Stimulated activated CD4-positive, alpha-beta T cell treated with anti-CD3 and anti-CD28 coated beads, Interleukin-4, amount 100 ng/mL, for 4 hours (primary cell): ENCODE measurements at places on chromosomes 2 and 18.

DNA sequence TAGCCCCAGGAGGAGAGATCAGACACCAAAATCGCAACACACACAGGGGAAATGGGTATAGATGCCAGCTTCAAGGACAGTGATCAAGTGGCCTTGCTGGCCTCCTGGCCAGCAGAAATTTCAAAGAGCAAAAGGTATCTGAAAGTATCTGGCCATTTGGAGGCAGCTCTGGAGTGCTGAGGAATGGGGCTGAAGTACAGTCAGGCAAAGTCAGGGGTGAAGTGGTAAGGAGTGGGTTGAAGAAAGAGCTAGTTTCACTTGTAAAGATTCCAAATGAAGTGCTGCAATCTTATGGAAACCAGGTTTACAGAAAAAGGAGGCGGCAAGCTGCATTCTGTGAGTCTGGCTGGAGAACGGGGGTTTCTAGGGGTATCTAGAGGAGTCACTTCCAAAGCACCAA is 19.2 kb upstream of the PCBP1 start:
- DNase-seq, result no peak

- no peak for DNase-seq
Observed at GRCh38 chr2:7392076-7392787, 475.0 kb downstream of the RNF144A start.

- DNase-seq, result no peak
Observed at GRCh38 chr2:190156530-190157212, 94.1 kb upstream of the MSTN start.

- DNase-seq, result no peak
Observed at GRCh38 chr2:200616656-200617055, 30.8 kb downstream of the AOX1 start.

DNA sequence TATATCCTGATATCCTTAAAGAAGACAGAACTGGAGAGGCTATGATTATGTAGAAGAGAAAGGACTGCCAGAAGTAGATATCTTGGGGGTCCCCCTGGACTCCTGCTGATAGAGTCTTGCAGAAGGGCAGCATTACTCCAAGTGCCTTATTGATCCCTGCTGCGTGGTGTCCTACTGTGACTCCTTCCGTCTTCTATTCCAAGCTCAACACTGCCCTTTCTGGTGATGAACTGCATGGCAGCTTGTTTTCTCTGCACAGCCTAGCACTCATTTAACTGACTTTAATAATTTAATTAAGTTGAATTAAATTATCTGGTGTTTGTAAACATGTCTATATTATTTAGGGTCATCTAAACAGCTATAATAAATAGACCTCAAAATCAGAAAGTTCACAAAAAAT is 194.1 kb upstream of the DSEL start:
- DNase-seq, result no peak

DNA sequence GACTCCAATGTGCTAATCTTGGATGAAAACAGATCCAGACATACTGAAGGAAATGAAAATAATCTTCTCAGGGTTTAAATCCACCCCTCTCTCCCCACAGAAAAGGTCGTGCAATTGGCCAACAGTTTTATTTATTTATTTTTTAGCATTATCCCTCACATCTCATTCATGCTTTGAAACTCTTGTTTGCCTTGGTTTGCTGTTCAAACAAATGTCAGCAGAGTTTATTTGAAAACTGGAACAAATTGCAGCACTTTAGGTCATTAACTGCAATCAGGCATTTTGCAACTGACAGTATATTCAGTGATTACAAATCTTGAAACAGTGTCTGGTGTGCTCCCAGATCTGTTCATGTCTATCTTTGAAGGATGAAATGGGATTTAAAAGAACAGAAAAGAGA is 220.6 kb downstream of the SLC4A10 start:
- DNase-seq, result no peak

DNA sequence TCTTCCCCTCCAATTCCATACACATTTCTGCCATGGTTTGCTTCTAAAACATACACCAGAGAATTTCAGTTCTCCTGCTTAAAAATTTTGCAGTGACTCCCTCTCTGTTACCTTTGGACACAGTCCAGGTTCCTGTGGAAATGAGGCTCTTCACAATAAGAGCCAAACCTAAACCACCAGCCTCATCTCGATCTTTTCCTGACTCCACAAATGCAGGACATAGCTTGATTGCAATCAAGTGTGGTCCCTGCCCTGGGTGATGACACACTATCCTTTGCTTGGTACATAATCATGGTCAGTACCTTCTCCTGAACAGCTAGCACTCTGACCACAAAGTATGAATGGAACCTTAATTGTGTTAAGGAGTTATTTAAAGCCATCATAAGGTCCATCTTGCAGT is 134.9 kb upstream of the CHAC2 start:
- no peak for DNase-seq

DNA sequence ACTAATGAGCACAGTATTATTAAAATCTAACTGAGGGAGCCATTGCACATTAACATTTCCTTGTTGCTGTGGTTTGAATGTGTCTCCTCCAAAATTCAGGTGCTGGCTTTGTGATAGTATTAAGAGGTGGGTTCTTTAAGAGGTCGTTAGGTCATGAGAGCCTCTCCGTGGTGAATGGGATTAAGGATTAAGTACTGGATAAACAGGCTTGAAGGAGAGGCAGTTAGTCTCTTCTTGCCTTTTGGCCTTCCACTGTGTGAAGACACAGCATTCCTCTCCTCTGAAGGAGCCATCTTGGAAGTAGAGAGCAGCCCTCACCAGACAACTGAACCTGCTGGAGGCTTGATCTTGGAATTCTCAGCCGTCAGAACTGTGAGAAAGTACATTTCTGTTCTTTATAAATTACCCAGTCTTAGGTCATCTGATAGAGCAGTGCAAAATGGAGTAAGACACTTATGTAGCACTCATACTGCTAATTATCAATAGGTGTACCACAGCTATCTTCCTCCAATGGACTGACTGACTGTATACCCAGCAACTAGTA is 182.7 kb downstream of the MYO3B start:
- DNase-seq, result no peak

DNA sequence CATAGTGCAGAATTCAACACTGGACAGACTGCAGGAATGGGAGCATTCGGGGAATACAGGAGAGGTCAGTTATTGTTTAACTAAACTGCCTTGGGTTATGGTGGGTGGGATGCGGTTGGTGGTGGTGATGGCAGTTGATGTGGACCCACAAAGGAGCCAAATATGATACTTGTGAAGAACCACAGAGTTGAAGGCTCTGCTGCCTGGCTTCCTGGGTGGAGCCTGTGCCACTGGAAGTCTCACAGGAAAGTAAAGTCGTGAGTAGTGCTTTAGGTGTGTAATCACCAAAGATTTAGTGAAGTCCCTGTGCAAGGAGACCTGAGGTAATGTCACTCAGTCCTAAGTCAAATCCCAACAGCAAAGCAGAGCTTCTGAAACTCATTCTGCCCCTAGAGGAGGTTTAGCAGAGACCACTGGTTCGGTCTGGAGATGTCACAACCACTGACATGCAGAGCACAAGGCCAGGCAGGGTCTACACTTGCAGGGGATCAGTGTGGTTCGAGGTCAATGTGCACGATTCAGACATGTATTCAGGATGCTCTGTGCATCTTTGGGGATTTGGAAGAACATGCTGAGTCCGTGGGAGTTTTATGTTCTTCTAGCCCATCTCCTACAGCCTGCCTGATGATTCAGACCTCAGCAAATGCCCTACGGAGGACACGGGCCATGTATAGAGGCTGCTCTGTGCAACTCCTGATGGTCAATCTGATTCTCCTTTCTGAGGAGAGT is 1150.9 kb downstream of the RPIA start:
- no peak for DNase-seq
